Stimulated activated naive B cell treated with anti-CD40 and anti-IgM and Interleukin-4, amounts not matched to agents 10 μg/mL and 1 μg/mL and 100 μg/mL, for 72 hours (primary cell): ENCODE measurements at places on chromosomes 6 and 20.

- no peak for DNase-seq
These were observed 651 bp upstream of the SAMHD1 start for GRCh38 chr20:36951979-36952738.

GRCh38 chr6:47663462-47664216, 34.7 kb upstream of the ADGRF4 start:
- no peak for DNase-seq

DNA sequence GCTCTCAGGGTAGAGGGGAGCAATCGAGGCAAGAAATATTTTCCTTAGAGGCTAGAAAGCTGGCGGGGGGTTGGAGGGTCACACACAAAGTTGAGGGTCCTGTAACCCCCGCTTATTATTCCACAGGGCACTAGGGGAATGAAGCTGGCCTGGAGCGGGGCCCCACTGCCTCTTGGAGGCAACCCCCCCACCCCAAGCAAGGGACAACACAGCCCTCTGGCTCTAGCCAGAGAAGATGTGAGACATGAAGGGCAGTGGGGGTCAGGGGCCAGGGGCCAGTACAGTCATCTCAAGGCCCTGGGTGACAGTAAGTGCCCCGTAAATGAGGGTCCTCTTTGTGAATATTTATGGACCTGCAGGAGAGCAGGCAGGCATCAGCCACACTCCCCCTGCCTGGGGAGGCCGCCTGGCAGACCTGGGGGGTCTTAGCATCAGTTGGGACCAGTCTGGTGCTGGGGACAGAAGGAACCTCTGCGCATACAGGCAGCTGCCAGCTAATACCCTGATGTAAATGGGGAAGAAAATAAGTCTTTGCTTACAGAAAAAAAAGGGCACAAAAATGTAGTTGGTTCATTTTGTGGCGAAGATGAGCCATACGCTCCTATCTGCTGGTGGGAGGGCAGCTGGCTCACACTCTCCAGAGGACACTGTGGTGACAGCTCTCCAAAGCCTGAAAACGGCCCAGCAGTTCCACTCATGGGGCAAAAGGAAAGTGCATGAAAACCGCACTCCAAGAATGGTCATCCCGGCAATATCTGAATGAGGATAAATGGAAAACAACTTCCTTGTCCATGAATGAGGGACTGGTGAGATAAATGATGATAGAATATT, 21.9 kb downstream of the SPATA2 start:
- no peak for DNase-seq

- DNase-seq, result no peak
These were observed 320.0 kb downstream of the NKAIN2 start for GRCh38 chr6:124123617-124124209.

DNA sequence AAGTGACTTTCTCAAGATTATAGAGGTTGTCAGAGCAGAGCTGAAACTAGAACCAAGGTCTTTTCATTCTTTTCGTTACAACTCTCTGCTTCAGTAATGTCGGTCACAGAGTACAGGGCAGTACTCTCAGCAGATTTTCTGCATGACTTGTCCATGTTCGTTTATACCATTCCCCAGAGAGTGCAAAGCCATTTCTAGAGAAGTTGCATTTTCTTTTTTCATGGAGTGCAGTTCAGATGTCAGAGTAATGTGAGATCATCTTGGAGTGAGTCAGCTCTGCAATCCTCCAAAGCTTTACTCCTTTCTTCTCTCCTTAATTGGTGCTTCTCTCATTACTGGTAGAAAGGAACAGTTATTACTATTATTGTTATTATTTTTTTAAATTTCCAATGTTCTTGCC, 115.6 kb upstream of the B3GAT2 start:
- no peak for DNase-seq

- DNase-seq, result no peak
These were observed 7.1 kb downstream of the L3MBTL1 start for GRCh38 chr20:43514648-43514999.

- DNase-seq, result no peak
These were observed 103.3 kb downstream of the ARHGAP18 start for GRCh38 chr6:129606664-129607063.

DNA sequence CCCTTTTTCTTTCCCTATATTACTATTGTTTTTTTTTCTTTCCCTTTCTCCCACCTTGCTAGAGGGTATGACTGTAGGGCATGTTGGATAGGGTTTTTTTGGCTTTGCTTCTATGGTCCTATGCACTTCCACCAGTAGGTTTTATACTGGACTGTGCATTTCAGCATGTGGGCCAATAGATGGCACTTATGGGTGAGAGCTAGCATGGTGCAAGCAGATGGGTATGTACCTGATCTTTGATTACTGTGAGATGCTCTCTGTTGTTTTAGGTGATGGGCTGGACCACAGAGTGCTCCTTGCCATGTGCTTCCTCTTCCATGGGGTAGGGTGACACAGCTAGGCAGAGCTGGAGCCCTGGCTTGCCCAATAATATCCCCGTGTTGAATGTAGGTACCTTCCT, 128.5 kb upstream of the CHD6 start:
- no peak for DNase-seq

DNA sequence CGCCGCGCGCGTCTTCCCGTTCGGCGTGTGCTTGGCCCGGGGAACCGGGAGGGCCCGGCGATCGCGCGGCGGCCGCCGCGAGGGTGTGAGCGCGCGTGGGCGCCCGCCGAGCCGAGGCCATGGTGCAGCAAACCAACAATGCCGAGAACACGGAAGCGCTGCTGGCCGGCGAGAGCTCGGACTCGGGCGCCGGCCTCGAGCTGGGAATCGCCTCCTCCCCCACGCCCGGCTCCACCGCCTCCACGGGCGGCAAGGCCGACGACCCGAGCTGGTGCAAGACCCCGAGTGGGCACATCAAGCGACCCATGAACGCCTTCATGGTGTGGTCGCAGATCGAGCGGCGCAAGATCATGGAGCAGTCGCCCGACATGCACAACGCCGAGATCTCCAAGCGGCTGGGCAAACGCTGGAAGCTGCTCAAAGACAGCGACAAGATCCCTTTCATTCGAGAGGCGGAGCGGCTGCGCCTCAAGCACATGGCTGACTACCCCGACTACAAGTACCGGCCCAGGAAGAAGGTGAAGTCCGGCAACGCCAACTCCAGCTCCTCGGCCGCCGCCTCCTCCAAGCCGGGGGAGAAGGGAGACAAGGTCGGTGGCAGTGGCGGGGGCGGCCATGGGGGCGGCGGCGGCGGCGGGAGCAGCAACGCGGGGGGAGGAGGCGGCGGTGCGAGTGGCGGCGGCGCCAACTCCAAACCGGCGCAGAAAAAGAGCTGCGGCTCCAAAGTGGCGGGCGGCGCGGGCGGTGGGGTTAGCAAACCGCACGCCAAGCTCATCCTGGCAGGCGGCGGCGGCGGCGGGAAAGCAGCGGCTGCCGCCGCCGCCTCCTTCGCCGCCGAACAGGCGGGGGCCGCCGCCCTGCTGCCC, 1.1 kb downstream of the SOX4 start:
- DNase-seq, result peak; percentile 33

DNA sequence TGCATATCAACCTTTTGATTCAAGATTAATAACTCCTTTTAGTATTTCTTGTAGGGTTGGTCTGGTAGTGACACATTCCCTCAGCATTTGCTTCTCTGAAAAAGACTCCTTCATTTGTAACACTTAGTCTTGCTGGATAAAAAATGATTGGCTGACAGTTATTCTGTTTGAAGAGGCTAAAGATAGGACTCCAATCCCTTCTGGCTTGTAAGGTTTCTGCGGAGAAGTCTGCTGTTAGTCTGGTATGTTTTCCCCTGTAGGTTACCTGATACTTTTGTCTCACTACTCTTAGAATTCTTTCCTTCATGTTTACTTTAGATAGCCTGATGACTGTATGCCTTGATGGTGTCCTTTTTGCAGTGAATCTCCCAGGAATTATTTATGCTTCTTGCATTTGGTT, 96.0 kb downstream of the CARMIL1 start:
- DNase-seq, result no peak
